Activated CD8-positive, alpha-beta memory T cell treated with anti-CD3 and anti-CD28 coated beads for 24 hours (primary cell): ENCODE measurements at places on chromosomes 1 and 21.

GRCh38 chr1:212070720-212071302, 35.3 kb downstream of the DTL start:
- no peak for DNase-seq

GRCh38 chr1:107550358-107550757, 409.5 kb downstream of the NTNG1 start:
- DNase-seq: no peak

DNA sequence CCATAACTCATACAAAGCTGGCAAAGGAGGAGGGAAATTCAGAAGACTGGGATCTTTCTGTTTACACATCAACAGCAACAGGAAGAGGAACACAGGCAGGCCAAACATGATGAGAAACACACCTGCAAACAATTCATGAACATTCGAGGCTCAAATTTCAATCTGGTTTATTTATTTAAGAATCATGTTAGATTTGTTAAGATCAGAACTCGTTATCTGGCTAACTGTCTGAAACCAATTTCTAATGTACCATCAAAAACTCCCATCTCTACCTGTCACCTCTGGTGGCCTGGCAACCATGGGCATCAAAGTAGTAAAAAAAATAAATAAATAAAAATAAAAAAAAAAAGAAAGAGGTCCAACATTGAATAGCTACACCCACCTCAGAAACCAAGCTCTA, 9.8 kb downstream of the LBR start:
- no peak for DNase-seq

DNA sequence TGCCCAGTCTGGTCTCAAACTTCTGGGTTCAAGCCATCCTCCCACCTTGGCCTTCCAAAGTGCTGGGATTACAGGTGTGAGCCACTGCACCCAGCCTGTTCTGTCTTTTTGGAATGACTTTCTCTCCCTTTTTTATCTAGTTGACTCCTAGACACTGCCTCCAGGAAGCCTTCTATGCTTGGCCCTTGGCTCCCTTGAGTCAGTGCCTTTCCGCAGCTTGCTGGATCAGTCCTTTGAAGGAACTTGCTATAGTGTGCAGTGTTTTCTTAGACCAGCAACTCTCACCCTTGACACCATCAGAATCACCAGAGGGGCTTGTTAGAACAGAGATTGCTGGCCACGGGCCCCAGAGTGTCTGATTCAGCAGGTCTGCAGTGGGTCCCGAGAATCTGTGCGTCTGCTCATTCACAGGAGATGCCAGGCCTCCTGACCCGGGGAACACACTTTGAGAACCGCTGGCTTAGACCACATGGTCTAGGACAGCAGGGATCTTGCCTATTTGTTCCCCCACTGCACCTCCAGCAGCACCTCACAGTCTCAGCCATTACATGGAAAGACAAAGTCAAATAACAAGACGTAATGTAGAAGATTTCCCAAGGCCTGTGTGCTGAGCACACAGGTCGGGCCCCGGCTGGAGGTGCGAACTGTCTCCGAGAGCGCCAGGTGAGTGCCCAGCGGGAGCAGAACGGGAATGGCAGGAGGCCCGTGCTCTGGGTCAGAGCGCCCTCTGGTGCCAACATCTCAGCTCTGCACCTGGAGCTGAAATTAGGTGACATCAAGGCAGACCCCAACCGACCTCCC, 27.4 kb upstream of the CTPS1 start:
- peak; percentile 84 for DNase-seq

- DNase-seq: no peak
These were observed 16.6 kb downstream of the STX12 start for GRCh38 chr1:27789540-27790041.
